Activated T-cell treated with anti-CD3 and anti-CD28 coated beads for 24 hours (primary cell): ENCODE measurements at places on chromosomes 3 and 15.

DNA sequence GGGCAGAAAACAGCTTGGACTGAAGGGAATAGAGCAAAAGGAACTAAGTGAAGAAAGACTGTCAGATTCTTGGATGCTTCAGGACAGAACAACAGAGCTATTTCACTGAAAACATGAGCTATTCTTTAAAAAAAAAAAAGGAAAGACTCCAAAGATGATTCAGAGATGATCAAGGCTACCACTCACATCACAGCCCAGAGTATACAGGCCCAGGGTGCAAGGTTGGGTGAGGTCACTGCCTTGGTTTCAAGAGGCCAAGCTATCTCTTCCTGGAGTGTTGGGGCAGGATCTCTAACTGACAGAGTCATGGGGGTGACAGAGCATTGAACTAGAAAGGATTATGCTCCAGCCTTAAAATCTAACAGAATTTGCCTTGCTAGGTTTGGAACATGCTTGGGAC lies 118.1 kb downstream of the AGBL1 start:
- DNase-seq = no peak

DNA sequence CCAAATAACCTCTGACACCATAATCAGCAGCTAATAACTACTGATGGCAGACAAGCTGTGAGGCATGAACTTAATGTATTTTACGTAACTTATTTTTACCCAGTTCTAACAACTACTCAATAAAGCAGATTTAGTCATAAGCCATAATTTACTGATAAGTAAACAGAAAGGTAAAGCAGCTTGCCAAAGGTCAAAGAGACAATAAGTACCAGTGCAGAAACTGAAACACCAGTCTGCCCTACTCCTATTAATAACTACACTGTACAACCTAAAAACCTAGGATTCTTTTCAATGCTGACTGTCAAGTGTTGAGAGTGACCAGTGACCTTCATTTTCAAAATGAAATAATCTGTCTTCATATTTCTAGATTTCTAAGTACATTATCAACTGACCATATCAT lies 152.2 kb downstream of the NR2E3 start:
- DNase-seq = no peak

DNA sequence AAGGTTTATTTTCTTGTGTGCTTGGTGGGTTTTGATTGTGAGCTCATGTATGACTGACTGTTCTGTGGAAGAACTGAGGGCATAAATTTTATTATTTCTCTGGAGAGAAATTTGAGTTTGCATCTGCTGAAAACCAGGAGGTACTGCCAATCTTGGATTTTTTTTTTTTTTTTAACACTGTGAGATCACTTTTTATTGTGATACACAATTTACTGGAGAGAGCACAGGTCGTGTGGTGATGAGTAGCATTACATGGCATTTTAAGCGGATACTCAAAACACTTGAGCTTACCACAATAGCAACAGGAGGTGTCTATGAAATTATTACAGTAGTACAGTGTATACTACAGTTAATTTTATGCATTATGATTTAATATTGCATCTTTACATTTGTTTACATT lies 237.4 kb downstream of the MFSD1 start:
- no peak for DNase-seq

DNA sequence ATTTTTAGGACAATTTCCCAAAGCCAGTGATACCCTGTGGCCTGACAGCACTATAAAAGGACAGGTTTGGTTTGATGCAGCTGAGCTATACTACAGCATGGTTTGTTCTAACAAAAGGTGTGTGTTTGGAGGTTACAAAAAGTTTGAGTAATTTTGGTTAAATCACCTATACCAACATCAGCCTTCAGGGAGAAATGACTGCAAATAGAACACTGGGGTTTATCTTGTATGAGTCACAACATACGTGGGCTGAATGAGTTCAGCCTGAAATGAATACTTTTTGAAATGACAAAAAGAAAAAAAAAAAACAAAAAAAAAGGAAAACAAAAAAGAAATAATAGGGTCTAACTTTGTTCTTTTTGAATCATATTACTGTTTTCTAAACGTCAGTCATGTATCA lies 345.7 kb downstream of the CNTN3 start:
- DNase-seq = no peak

GRCh38 chr3:56886314-56886713 lies 84.6 kb upstream of the ARHGEF3 start:
- DNase-seq = no peak

- no peak for DNase-seq
Observed at GRCh38 chr3:188817935-188818269, 353.9 kb upstream of the TPRG1 start.

DNA sequence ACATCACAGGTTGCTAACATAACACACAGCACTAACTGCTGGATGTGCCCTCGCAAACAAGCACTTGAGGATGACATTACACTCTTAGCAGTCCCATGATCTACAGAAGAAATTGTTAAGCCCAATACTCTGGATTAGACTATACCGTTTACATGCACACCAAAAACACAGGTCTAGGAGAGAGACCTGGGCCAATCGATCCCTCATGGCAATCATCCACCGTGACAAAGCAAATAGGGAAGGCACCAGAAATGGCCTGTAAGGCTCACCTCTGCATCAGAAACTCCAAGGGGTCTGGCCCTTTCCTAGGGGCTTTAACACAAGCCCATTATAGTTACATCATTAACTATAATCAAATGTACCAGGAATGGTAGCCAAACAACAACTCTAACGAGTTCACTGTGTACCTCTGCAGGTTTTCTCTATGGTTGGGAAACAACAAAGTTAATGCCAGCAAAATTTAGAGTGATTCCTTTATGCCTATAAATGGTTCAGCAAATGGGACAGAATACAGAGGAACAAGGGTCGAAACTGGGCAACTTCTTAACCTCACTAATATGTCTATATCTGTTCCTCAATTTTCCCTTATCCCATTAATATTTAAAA lies 18.5 kb downstream of the TRANK1 start:
- DNase-seq = no peak

GRCh38 chr15:80694611-80695098 lies 455 bp upstream of the ABHD17C start:
- DNase-seq = peak; percentile 16

DNA sequence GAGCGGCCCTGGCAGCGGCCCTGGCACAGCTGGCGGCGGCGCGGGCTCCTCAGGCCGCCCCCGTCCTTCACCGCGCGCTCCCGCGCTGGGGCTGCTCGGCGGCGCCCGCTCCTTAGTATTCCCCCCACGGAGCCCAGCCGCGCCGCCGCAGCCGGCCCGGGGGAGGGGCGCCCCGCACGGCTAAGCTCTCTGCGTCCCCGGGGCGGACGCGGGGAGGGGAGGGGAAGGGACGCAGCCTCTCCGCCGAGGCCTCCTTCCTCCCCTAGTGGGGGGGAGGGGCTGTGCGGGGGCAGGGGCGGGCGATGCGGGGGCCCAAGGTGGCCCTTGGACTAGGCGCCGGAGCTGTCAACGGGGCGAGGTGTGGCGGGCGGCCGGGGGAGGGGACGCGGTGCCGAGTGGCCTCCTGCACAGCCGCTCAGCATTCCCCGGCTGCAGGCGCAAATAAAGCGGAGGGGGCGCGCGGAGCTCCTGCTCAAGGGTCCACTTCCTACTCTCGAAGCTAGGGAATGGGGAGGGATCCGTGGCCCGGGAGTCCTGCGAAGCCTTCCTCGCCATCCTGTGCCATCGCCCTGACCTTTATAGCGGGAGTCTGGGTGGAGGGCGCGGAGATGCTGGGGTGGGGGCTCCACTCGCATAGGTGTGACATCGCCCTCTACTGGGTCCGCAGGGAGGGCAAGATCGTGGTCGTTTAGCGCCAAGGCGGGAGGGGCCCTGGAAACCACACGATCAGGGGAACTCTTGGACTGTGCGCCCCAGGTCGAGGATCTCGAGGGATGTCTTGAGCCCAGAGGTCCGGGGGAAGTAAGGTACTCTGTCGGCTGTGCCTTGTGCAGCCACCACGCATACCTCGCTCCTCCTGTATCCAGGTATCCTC lies 22.2 kb downstream of the EPHB3 start:
- DNase-seq = no peak

DNA sequence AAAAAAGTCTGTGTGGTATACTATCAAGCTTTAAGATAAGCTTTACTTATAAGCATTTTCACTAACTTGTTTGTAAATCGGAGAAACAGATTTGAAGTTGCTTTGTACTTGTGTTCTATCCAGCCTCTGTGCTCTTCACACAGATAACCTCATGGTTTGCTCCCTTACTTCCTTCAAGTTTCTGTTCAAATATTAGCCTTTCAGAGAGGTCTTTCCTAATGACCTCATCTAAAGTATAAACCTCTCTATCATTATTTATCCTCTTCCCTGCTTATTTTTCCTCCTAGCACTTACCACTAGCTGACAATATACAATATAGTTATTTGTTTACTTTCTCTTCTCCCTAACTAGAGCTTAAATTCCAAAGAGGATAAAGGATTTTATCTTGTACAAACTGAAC lies 180.0 kb downstream of the CBLB start:
- no peak for DNase-seq
